Activated T-cell treated with anti-CD3 and anti-CD28 coated beads, Interleukin-2, amount 50 U/mL, for 24 hours (primary cell): ENCODE measurements at places on chromosomes 12 and 14.

- no peak for DNase-seq
These were observed 12.8 kb downstream of the CHST11 start for GRCh38 chr12:104469523-104469922.

- DNase-seq, result no peak
These were observed 37.9 kb upstream of the DLK1 start for GRCh38 chr14:100688598-100689461.

GRCh38 chr14:44970907-44971306 is 8.9 kb downstream of the TOGARAM1 start:
- no peak for DNase-seq

DNA sequence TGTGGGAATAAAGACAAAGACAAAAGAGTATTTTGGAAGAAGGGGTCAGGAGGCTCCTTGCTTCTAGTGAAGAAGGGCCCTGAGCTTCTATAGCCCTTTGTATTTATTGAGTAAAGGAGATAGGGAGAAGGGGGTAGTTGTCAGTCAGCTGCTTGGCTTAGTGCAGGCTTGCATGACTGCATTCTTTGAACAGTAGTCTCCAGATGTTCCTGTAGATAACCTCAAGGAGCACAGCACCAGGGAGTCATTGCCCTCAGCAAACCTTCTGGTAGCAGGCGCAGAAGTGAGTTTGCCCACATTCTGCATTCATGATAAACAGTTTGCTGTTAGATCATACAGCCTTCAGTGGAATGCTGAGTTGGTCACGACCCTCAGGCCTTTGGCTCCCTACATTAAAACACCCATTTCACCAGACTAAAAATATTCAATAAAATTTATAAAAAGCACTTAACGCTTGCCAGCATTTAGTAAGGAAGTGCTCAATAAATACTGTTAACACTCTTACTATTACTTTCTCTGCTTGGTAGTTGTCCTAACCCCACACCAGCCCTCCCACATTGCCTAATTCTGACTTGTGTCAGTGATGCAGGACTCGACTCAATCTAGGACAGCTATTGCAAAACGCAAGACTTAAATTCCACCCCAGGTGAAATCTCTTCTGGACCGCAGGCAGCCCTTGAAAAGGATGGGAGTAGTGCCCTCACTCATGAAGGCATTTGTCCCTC is 3.0 kb upstream of the DHRS4 start:
- DNase-seq, result no peak

GRCh38 chr12:7078163-7078562 is 14.1 kb downstream of the C1R start:
- no peak for DNase-seq

GRCh38 chr12:53481939-53482586 is 17.2 kb downstream of the MAP3K12 start:
- peak; percentile 33 for DNase-seq

- no peak for DNase-seq
These were observed 199.7 kb upstream of the HMGA2 start for GRCh38 chr12:65624554-65625086.
